ENCODE measurements at places on chromosomes 12 and 14.

- no peak for DNase-seq
Measured at GRCh38 chr14:37091651-37092050, 80.8 kb downstream of the SLC25A21 start.

DNA sequence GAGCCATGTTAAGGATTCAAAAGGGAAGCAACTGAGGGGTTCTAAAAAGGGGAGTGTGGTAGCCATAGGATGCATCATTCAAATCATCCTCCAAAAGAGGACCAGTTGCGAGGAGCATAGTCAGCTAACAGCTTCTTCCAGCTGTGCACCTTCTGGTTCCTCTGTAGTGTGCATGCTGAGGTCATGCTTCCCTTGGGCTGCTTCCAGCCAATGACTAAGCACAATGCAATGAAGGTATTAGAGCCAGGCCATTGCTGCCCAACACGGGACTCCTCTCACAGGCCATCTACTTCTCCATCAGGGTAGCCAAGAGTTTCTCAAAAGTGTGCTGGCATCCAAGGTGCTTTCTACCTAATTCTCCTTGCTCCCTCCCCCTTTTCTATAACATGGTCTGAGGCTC, 69.2 kb upstream of the ARID2 start:
- no peak for DNase-seq

DNA sequence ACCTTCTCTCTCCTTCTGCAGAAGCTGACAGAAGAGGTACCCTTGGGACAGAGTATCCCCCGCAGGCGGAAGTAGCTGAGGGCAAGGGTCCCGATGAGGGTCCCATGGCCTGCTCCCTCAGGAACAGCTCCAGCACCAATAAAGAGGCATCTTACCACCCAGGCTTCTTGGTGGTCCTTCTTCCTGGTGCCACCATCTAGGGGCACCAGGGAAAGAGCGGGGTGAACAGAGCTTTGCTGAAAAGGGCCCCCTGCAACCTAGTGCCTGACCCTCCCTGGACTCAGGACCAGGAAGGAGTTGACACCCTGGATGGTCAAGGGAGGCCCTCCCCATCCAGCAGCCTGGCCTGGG, 591 bp upstream of the IRF9 start:
- DNase-seq: no peak

DNA sequence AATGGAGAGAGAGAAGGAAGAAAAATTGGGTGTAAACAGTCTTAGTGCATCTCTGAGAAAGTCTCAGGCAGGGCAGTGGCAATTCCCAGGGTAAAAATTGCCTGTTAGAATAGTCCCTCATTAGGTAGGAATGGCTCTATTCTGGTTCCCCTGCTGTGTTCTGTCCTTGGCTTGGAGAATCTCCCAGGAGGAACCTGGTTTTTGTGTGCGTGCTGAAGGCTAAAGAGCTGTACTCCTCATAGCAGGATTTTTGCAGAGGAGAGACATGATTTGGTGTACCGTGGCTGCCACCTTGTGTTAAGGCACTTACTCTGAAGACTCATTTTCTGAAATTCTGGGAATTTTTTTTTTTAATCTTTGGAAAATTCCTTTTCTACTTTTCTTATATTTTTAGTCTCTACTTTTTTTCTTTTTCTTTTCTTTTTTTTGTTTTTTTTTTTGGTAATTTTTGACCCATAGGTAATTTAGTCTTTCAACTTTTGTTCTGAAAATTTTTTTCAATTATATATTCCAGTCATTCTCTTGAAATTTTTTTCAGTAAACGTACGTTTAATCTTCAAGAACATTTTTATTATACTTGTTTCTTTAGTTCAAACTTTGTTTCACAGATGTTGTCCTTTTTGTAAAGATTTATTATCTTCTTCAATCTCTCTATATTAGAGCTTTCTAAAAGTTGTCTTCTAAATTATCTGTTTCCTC, 63.8 kb downstream of the FBXO33 start:
- DNase-seq: no peak

- no peak for DNase-seq
Measured at GRCh38 chr12:58917699-58918468, 2.4 kb downstream of the LRIG3 start.

DNA sequence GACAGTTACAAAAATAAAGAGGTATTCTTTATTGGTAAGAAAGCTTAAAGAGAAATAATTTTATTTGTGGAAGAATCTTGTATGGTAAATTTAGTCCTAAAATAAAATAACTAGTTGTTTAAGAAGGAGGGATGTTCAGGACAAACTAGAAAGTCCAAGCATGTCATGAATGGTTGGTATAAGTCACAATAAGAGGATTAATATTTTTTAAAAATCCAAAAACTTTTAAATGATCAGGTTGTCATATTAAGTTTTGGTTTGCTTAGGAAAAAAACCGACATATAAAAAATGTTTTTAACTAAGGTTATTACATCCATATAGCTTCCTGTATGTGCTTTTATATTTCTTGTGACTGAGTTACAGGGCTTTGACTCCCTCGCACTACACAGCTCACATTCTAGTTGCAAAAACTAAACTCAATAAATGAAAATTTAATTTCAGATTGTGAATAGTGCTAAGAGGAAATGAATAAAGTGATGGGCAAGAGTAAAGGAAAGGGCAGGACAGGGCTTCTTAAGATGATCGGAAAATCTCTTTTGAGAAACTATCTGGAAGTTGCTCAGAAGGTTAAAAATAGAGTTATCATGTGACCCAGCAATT, 80.7 kb upstream of the METAP2 start:
- DNase-seq: no peak

DNA sequence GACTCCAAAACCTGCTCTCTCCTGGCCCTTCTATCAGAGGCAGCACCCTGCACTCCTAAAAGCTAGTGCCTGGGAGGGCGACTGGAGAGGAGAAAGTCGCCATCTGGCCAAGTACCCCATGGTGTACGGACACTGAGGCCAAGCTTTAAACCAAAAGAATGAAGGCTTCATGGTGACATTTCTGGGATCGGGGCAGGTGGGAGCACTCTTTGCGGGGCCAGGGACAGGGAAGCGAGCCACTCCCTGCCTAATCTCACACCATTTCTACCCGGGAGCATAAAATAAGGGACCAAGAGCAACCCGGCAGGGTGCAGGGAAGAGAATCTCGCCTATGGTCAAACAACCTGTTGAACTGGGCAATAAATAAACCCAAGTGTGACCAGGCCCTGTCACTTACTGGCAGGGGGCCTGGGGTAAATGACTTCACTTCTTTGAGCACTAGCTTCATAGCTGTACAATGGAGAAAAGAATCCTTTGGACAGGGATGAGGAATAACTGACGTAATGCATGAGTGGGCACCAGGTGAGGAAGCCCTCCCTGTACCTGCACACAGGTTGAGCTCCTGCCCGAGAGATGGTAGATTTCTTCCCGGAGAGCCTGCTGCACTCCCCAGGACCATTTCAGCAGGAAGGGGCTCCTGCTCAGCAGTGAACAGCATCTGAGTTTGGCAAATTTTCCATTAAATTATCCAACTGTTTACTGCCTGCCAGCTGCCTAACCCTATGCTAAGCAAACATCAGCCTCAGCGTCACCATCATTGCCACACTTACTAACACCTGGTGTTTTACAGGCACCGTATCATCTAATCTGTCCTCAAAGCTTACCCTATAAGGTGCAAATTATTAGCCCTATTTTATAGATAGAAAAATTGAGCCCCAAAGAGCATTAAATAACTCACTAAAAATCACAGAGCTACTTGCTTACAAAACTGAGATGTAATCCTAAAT, 2.0 kb downstream of the SERPINA1 start:
- no peak for DNase-seq

DNA sequence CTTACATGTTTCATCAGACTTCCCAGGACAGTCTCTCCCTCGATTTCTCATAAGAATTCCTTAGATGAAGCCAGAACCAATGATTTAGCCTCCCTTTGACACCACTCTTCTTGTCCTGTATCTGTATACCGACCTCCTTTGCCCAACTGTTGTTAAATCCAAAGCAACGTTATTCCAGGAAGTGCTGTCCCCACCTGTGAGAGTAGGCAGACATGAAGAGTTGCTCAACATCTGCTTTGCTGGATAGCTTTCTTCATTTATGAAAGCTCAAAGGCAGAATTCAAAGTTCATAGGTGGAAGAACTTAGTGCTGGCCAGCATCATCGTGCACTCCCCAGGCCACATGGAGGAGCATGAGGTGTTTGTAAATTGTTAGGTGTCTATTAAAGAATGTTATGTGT, 55.6 kb downstream of the GTF2A1 start:
- DNase-seq: no peak

- DNase-seq: no peak
Measured at GRCh38 chr12:17810399-17810798, 279.6 kb downstream of the RERGL start.

- DNase-seq: no peak
Measured at GRCh38 chr12:6757028-6757690, 4.2 kb upstream of the MLF2 start.

DNA sequence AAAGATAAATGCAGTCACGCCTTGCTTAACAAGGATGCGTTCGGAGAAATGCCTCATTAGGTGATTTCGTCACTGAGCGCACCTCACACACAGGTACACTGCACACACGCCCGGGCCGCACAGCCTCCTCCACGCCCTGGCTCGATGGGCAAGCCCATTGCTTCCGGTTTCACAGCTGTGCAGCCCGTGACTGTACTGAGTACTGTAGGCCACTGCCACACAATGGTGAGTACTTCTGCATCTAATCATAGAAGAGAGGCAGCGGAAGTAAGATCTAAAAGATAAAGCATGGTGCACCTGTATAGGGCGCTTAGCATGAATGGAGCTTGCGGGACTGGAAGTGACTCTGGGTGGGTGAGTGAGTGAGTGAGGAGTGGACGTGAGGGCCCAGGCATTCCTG, 4.3 kb downstream of the RIMBP2 start:
- no peak for DNase-seq

GRCh38 chr12:12609692-12610091, 2.0 kb upstream of the CREBL2 start:
- DNase-seq: no peak

GRCh38 chr14:74905595-74906142, 17.4 kb downstream of the RPS6KL1 start:
- DNase-seq: no peak

DNA sequence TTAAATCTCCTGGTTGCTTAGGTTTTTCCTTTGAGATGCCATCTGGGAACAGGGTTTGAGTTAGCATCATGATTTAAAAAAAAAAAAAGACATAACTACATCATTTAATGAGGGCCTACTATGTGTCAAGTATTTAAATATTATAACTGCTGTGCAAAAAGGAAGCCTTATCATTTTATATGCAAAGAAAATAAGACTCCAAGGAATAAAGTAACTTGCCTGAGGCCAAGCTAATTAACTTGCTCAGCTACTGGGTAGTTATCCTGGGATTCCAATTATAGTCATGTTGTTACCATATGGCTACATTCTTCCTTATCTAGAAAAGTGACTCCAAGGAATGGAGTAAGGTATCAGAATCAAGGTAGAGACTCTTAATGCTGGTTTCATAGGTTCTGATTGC, 123.5 kb downstream of the SLC41A2 start:
- DNase-seq: no peak

- DNase-seq: no peak
Measured at GRCh38 chr14:65277580-65278270, 134.8 kb upstream of the FUT8 start.

DNA sequence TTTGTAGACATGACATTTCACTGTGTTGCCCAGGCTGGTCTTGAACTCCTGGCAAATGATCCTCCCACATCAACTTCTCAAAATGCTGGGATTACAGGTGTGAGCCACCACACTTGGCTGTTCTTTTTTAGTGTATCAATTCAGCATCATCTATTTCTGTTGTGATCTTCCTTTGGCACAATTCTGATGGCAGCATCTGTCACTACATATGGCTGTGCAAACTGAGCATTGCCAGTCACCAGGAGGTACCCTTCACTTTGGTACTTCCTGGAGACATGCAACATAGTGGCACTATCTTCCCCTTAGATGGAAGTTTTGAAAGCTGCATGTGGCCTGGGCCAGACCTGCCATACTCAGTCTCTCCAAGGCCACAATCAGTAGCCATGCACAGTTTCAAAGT, 467.1 kb upstream of the TMPO start:
- DNase-seq: no peak

GRCh38 chr12:45878630-45879255, 111.6 kb downstream of the SCAF11 start:
- DNase-seq: no peak

GRCh38 chr12:78249578-78249977, 418.9 kb downstream of the NAV3 start:
- no peak for DNase-seq

GRCh38 chr12:6450869-6451347, 934 bp upstream of the TAPBPL start:
- DNase-seq: no peak

GRCh38 chr14:104357689-104358527, 219.5 kb downstream of the KIF26A start:
- no peak for DNase-seq

DNA sequence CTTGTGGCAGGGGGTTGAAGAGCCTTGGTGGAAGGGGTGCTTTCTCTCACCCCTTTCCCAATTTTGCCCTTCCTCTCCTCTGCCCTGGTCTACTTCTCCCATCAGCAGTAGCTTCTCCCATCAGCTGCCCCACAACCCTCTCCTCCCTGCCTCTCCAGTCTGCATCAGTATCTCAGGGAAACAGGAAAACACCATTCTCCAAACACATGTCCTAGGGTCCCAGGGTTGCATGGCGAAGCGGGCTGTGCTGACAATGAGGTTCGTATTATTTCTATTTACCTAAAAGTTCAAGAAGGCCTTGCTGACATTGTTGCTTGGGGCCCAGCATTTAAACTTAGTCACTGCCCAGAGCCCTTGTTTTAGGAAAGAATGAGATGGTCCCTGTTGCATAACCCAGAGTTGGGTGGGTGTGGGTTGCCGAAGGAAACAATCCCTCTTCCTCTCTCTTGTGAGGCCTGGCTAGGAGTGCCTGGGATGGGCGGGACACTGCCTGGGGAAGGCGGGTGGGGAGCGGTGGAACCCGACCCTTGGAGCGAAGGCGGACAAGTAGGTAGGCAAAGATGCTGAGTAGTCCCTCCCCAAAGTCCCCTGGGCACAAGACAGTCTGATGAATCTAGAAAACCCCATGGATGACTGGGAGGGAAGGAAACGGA, 1.3 kb upstream of the IGFBP6 start:
- no peak for DNase-seq

DNA sequence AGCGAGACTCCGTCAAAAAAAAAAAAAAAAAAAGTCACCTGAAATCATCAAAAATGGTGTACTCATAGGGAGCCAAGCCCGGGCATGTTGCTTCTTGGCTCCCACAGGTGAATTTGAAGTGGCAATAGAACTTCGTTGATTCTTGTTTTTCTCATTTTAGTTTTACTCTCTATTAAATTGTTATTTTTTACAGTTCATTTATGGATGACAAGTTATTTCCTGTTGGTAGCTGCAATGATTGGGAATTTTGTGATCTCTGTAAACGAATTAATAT, 1.3 kb downstream of the TM7SF3 start:
- no peak for DNase-seq

DNA sequence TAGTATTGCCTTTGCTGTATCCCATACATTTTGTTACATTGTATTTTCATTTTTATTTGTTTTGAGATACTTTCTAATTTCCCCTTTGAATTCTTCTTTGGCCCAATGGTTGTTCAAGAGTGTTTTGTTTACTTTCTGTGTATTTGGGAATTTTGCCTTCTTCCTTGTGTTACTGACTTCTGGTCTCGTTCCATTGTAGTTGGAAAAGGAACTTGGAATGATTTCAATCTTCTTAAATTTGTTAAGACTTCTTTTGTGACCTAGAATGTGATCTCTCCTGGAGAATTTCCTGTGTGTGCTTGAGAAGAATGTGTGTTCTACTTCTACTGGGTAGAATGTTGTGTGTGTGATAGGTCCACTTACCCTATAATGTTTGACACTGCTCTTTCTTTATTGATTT, 304.4 kb upstream of the RTL1 start:
- no peak for DNase-seq
